ENCODE measurements at places on chromosomes 6 and 20.

GRCh38 chr6:35590622-35591066, 77.9 kb upstream of the TULP1 start:
- no peak for DNase-seq

DNA sequence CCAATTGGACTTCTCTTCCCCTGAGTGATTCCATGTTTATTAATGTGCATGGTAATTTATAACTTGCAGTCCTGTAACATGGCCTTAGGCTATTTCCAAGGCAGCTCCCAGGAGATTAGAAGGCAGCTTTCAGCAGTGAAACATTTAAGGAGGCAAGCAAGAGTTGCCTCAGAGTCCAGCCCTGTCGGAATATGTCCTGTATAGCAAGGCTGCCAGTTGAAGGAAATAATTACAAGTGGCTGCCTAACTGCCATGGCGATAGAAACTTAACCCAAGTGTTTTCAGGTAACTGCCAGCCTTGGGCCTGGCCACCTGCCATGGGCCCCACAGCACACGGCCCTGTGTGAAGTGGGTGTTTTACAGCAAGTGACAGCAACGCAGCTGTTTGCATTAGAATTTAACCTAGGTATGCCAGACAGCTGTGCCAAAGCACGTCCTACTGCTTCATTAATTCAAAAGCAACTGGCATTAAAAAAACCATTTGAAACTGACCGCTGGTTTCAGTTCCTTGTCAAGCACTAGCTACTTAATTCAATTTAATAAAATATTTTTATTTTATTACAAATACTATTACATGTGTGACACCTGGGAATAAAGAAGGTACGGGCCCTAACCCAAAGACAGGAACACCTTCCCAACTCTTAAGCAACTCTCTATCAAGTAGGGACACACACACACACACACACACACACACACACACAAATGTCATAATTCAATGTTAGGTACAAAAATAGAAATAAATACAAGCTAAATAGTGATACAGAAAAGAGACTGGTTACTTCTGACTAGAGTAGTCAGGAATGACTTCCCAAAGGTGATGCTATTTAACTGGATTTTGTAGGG, 151.8 kb upstream of the HEY2 start:
- DNase-seq, result no peak

GRCh38 chr6:15265787-15266186, 19.9 kb downstream of the JARID2 start:
- no peak for DNase-seq

GRCh38 chr6:20169119-20169557, 43.1 kb downstream of the MBOAT1 start:
- no peak for DNase-seq

- DNase-seq, result no peak
Measured at GRCh38 chr6:136961848-136962247, 39.7 kb downstream of the SLC35D3 start.

GRCh38 chr6:57226221-57226620, 4.1 kb upstream of the RAB23 start:
- no peak for DNase-seq

DNA sequence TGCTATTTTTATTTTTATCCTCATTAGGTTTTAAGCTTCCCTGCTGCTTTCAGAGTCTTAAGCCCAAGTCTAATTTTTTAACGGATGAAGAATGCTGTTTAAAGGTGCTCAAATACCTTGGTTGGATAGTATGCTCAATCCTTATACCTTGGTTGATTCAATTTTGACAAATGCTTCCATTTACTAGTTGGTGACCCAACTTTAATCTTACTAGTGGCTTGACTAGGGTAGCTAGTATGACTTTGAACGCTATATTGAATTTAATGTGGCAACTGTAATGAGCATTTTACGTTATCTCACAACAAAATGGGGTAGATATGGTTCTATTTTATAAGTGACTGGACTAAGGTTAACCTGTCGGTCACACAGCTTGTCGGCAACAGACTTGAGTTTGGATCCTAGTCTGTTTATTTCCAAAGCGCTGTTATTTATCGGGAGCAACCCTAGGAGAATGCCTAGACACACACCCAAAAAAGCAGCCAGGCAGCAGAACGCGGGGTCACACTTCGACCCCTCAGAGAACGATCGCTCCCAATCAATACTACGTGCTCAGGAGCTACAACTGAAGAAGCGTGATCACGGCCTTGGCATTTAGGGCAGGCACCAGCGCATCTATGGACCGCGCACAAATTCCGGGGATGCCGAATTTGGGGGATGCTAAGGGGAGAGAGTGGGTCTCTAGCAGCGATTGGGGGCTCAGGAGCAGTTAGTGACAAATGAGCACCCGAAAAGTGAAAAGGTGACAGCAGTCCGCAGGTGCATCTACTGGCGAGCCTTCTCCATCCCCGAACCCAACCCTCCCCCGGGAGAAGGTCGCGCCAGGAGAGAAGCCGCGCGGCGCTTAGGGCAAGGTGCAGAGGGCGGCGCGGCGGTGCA, 586 bp upstream of the ALDH5A1 start:
- no peak for DNase-seq

DNA sequence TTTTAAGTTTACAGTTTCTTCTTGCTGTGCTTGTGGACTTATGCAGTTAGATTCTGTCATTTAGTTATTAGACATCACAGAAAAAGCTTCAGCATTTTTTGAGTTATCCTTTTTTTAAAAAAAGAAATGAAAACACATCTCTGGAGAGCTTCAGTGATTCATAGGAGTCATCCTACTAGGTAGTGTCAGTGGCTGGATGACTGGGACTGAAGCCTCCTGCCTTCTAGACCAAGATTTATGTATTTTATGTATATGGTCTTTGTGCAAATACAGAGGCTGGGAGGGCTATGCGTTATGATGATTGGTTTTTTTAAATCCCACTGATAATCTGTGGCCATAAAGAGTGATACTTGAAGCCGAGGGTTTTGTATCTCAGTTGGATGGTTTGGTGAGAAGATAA, 125.9 kb upstream of the JAG1 start:
- DNase-seq, result no peak

DNA sequence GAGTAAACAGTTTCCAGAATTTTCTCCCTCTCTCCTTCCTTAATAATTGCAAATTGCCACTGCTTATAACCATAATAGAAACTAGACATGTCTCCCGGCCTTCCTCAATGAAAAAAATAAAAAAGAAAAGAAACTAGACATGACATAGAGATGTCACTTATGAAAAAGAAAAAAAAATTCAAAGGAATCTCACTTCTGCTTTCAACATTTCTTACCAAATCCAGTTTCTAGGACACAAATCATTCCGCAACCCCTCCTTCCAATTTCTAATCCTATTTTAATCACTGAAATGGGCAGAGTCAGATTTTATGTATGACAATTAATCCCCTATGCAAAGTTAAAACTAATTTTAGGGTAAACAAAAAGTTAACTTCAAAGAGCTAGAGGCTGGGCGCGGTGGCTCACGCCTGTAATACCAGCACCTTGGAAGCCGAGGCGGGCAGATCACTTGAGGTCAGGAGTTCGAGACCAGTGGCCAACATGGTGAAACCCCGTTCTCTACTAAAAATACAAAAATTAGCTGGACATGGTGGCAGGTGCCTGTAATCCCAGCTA, 40.1 kb upstream of the EEF1A1 start:
- no peak for DNase-seq

GRCh38 chr20:50331469-50332363, 141.1 kb downstream of the CEBPB start:
- no peak for DNase-seq

Measured in mesendoderm (in vitro differentiated cells).